Neural crest cell (in vitro differentiated cells): ENCODE measurements at places on chromosomes 2 and 18.

DNA sequence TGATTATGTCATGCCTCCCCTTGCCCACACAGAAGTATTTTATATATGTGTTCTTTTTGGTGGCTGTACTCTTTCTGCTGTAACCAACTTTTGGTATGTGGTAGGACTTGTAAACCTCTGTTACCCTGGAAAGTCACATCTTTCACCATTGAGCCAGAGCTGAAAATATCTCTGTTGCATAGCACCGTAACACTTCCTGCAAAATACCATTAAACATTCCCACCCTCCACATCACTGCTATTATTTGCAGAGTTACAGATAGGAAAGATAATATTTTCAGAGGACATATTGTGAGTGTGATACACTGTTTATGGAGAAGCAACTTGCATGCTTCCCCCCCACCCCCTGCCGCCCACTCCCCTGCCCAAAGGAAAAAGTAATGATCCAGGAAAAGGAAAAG, 44.8 kb downstream of the CAB39 start:
- no peak overlapping the region for H3K4me3 ChIP-seq
- peaks cover 5% of the 10 kb centered on the region for H3K4me1 ChIP-seq
- no peak overlapping the region for H3K27ac ChIP-seq
- no peaks in the 10 kb centered on the region for H3K27me3 ChIP-seq
- no peak for DNase-seq

DNA sequence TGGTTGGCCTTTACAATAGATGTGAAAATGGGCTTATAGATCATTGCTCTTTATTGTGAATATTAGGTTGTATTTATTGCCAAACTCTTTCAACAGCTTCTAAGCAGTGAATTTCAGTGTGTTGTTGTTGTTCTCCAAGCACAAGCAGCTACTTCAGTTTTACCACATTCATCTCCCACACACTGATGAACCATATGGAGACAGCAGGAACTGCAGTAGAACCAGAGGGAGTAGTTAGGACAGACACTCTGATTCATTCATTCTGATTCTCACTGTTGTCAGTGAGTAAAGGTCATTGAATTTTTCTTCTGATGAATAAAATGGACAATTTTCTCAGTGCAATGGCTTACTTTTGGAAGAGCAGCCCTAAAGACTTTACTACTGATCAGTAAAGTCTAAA, 40.2 kb downstream of the CCDC74A start:
- H3K27ac ChIP-seq = no peak overlapping the region
- no peaks in the 10 kb centered on the region for H3K36me3 ChIP-seq
- no peak overlapping the region for H3K4me3 ChIP-seq
- no peaks in the 10 kb centered on the region for H3K4me1 ChIP-seq
- no peak for DNase-seq

- no peaks in the 10 kb centered on the region for H3K4me1 ChIP-seq
- DNase-seq = no peak
- H3K27ac ChIP-seq = no peak overlapping the region
- no peak overlapping the region for H3K4me3 ChIP-seq
- H3K36me3 ChIP-seq = no peaks in the 10 kb centered on the region
Observed at GRCh38 chr2:129738799-129739198, 240.7 kb upstream of the RAB6C start.

GRCh38 chr2:98771721-98772524, 41.0 kb upstream of the MGAT4A start:
- no peak overlapping the region for H3K27ac ChIP-seq
- H3K36me3 ChIP-seq = no peaks in the 10 kb centered on the region
- peaks cover 21% of the 10 kb centered on the region for H3K4me1 ChIP-seq
- DNase-seq = no peak
- H3K4me3 ChIP-seq = no peak overlapping the region

DNA sequence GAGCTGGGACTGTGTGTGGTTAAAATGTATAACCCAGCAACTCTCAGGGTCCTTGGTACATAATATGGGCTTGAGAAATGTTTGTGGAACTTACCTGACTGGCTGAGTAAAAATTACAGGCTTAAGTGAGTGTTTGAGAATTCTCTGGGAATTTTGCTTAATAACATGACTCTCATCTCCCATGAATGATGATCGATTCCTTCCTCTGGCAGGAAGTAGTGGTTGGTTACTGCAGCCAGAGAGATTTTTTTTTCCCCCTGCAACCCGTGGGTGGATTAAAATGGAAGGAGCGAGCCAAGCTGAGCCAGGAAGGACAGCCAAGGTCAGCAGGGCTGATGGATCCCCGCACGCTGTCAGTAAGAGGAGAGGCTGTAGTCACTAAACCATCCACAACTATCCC, 40.6 kb upstream of the RFX8 start:
- no peaks in the 10 kb centered on the region for H3K36me3 ChIP-seq
- peaks cover 5% of the 10 kb centered on the region for H3K4me1 ChIP-seq
- no peak overlapping the region for H3K27ac ChIP-seq
- H3K4me3 ChIP-seq = no peak overlapping the region
- no peaks in the 10 kb centered on the region for H3K27me3 ChIP-seq

DNA sequence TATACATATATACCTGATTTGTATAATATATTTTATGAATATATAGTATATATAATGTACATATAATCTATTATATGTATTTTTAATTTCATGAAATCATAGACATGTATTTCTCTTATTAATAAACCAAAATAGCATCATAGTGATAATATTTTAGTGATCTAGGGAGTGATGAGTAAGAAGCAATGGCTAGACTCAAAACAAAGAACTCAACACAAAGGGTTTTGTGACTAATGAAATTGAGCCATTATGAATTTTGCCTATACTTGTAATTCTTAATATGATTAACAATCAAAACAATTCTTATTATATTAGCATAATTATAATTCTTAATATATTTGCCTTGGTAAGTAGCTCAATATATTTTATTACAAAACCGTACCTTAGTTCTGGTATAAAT, 1614.1 kb upstream of the TMEFF2 start:
- DNase-seq = no peak
- no peak overlapping the region for H3K4me3 ChIP-seq
- no peaks in the 10 kb centered on the region for H3K36me3 ChIP-seq
- H3K27ac ChIP-seq = no peak overlapping the region
- H3K4me1 ChIP-seq = peaks cover 5% of the 10 kb centered on the region
- no peaks in the 10 kb centered on the region for H3K27me3 ChIP-seq

GRCh38 chr2:1990724-1991123, 246.4 kb upstream of the PXDN start:
- DNase-seq = no peak
- H3K4me3 ChIP-seq = no peak overlapping the region
- H3K36me3 ChIP-seq = no peaks in the 10 kb centered on the region
- peaks cover 8% of the 10 kb centered on the region for H3K27me3 ChIP-seq
- no peaks in the 10 kb centered on the region for H3K4me1 ChIP-seq
- H3K27ac ChIP-seq = no peak overlapping the region

DNA sequence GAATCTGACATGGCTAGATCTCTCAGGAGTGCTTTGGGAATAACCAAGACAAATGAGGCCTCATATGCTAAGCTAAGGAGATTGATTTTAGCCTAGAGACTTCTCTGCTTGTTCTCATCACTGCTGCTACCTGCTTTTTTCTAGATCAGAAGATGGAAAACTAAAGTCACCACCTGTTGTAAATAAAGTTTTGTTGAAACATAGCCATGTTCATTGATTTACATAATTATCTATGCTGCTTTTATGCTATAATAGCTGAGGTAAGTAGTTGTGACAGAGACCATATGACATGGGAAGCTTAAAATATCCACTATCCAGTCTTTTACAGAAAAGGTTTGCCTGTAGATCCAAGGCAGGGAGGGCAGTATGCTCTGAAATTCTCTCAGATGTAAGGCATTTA, 46.1 kb upstream of the CYP26B1 start:
- no peak overlapping the region for H3K27ac ChIP-seq
- H3K4me1 ChIP-seq = peaks cover 8% of the 10 kb centered on the region
- no peaks in the 10 kb centered on the region for H3K27me3 ChIP-seq

DNA sequence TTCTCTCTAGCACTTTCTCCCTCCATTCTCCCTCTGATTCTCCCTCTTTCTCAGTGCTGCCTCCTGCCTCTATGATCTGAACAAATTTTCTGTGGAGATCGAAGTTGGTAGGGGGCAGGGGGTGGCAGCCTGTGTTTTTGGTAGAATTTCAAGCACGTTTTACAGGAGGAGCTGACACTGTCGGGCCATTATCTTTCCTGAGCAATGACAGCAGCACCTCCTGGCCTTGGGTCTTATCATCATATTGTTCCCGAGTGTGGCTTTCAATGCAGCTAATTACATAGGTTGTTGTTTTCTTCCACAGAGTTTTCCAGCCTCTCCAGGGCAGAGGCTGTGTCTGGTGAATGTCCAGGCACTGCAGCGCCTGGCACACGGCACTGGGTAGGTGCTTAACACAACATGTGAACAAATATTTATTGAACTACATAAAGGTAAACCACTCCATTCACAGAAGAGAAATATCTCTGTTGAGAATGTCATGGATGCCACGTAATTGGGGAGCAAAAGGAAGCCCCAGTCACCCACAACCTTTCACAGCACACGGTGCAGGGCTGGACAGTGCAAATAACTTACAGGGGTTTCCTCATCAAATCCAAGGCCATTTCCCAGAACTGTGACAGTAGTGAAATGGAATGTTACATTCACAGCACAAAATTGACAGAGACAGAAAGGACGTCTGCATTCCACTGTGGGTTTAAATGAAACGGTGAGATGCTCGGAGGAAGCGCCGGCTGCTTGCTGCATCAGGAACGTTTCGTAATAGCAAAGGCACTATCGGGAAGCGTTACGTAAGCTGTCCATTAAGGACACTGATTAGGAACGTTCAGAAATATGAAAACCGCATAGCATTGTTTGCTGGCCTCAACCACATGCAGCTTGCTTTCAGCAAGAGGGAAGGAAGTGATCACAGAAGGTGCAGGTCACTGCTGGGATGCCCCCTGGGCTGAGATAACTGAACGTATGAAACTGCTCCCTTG, 6.5 kb upstream of the KCNG2 start:
- H3K36me3 ChIP-seq = no peaks in the 10 kb centered on the region
- no peak overlapping the region for H3K27ac ChIP-seq
- H3K27me3 ChIP-seq = peaks cover 89% of the 10 kb centered on the region
- DNase-seq = no peak
- no peaks in the 10 kb centered on the region for H3K4me1 ChIP-seq

- H3K27me3 ChIP-seq = no peaks in the 10 kb centered on the region
- no peak overlapping the region for H3K4me3 ChIP-seq
- peaks cover 33% of the 10 kb centered on the region for H3K4me1 ChIP-seq
- no peak for DNase-seq
Observed at GRCh38 chr2:144414324-144414845, 105.5 kb downstream of the ZEB2 start.

- H3K27me3 ChIP-seq = no peaks in the 10 kb centered on the region
- no peak overlapping the region for H3K4me3 ChIP-seq
- DNase-seq = no peak
- H3K27ac ChIP-seq = no peak overlapping the region
- H3K4me1 ChIP-seq = peaks cover 78% of the 10 kb centered on the region
Observed at GRCh38 chr18:28045880-28046279, 131.1 kb downstream of the CDH2 start.

GRCh38 chr2:890214-890613, 60.4 kb upstream of the SNTG2 start:
- peaks cover under 1% of the 10 kb centered on the region for H3K27me3 ChIP-seq
- H3K4me3 ChIP-seq = no peak overlapping the region
- no peak overlapping the region for H3K27ac ChIP-seq
- DNase-seq = no peak
- H3K36me3 ChIP-seq = no peaks in the 10 kb centered on the region

DNA sequence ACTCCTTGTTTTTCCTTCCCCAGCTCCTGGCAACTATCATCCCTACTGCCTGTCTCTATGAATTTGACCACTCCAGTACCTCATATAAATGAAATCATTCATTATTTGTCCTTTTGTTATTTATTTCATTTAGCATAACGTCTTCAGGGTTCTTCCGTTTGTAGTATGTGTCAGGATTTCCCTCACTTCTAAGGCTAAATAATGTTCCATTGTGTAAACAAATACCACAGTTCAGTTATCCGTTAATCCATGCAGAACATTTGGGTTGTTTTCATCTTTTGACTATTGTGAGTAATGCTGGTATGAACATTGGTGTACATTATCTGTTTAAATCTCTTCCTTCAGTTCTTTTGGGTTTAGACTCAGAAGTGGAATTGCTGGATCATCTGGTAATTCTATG, 18.8 kb downstream of the DYNC2LI1 start:
- H3K4me1 ChIP-seq = peaks cover 8% of the 10 kb centered on the region
- H3K36me3 ChIP-seq = peaks cover 2% of the 10 kb centered on the region
- DNase-seq = no peak
- no peak overlapping the region for H3K27ac ChIP-seq

- no peak overlapping the region for H3K4me3 ChIP-seq
- peaks cover 8% of the 10 kb centered on the region for H3K4me1 ChIP-seq
Observed at GRCh38 chr2:140355511-140356090, 1575.4 kb upstream of the NXPH2 start.

GRCh38 chr2:138962686-138963085, 182.5 kb upstream of the NXPH2 start:
- no peak overlapping the region for H3K27ac ChIP-seq
- no peaks in the 10 kb centered on the region for H3K36me3 ChIP-seq
- no peak overlapping the region for H3K4me3 ChIP-seq
- no peaks in the 10 kb centered on the region for H3K4me1 ChIP-seq
- DNase-seq = no peak
